ENCODE measurements at places on chromosomes 3 and 15.

GRCh38 chr3:170632780-170633179 is 46.9 kb upstream of the SLC7A14 start:
- DNase-seq = no peak

GRCh38 chr3:150970665-150971324 is 1.7 kb downstream of the CLRN1 start:
- DNase-seq = no peak

DNA sequence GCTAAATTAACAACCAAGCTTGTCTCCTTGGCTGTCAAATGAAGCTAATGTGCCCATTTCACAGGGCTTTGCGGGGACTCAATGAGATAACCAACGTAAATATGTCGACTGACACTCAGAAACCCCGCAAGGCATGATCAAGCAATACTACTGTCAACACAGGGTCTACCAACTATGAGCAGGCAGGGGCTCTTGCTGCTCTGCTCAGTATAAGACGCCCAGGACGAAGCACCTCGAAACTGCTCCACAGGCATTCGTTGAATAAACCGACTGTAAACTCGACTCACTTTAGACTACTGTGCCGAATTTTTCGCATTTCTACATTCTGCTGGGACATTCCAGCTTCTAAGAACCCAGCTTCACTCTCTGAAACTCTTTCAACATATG is 55.0 kb downstream of the FEZF2 start:
- DNase-seq = no peak

DNA sequence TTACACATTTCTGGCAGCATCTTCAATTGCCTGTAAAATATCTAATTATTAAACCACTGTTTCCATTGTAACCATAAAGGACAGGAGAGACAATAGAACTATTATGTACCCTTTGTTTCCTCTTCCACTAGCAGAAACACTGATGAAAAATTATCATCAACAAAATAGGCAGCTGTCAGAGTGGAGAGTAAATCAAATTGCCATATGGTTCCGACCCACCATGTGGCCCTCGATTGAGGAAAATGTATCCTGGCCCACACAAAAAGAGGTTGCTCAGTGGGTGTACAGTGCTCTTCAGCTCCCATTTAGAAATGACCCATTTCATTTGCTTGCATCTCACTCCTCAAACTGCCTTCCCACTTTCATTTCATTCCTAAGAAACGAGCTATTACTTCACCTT is 570.6 kb upstream of the UBE2E2 start:
- DNase-seq = no peak

- DNase-seq = no peak
Measured at GRCh38 chr3:134381076-134381475, 6.8 kb upstream of the AMOTL2 start.

GRCh38 chr3:43343185-43343584 is 56.8 kb downstream of the SNRK start:
- DNase-seq = no peak

GRCh38 chr3:159796226-159796625 is 192.4 kb upstream of the IL12A start:
- DNase-seq = no peak

- DNase-seq = no peak
Measured at GRCh38 chr3:157816296-157816695, 289.9 kb downstream of the SHOX2 start.

GRCh38 chr15:33654860-33655259 is 313.4 kb upstream of the CHRM5 start:
- DNase-seq = no peak

DNA sequence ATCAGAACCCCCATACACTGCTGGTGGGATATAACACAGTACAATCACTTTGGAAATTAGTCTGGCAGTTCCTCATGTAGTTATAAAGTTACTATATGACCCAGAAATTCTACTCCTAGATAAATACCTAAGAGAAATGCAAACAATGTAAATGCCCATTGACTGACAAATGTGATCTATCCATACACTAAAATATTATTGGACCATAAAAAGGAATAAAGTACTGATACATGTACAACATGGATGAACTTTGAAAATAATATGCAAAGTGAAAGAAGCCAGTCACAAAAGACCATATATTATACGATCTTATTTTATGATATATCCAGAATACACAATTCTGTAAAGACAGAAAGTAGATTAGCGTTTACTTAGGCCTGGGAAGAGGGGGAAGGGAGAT is 7.8 kb downstream of the IMPG2 start:
- no peak for DNase-seq

GRCh38 chr3:120850381-120851295 is 57.4 kb upstream of the STXBP5L start:
- DNase-seq = no peak

- no peak for DNase-seq
Measured at GRCh38 chr15:99212406-99212805, 37.0 kb downstream of the TTC23 start.

GRCh38 chr15:88615303-88616107 is 5.6 kb upstream of the AEN start:
- no peak for DNase-seq

DNA sequence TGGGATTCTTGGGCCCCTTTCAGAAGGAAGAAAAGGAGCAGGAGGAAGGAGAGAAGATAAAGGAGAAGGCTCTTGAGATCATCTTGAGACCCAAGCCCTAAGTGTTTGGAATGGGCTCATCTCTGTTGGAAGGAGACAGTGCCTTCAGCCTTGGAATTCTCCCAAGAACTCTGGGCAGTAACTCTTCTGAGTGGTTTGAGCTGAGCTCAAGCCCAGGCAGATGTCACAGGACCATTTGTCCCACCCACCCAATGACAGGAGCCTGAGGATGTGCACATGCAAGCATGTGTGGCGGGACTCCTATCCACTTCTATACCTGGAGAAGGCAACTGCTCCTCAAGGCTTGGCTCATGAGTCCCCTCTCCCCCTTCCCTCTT is 14.6 kb upstream of the TMEM40 start:
- no peak for DNase-seq

DNA sequence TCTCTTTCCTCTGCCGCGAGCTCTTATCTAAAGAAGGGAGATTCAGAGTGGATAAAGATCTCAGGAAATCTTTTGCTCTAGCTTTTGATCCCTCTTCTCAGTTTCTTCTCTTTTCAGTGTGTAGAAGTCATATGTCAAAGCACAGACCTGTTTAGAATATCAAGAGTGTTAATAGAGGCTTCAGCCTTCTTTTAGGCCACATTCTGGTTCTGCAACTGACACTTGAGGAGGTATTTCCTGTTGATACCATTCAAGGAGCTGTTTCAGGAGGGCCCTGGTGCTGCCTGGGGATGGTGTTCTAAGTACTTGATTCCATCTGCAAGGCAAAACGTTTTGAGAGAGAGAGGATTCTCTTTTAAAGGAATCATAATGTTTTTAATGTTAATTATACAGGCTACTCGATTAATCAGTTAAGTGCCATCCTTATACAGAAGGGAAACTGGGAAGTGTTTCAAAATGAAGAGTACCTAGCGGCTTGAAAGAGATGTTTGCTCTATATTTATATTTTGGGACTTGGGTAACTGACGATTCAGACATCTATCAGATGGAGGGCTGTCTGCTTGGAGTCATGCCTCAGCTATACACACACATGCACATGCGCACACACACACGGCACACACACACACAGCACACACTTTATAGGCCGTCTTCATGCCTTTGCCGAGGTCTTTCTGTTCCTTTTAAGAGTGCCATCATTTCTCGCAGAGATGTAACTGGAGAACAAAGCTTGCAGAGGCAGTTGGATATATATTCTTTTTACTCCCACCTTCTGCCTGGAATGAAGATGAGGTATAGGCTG is 313.9 kb downstream of the PTPRG start:
- no peak for DNase-seq

- no peak for DNase-seq
Measured at GRCh38 chr3:70393881-70394612, 81.6 kb upstream of the MDFIC2 start.

- no peak for DNase-seq
Measured at GRCh38 chr15:41965441-41966413, 6.6 kb downstream of the EHD4 start.

- no peak for DNase-seq
Measured at GRCh38 chr15:75945953-75946352, 42.3 kb downstream of the FBXO22 start.

All from activated effector memory CD4-positive, alpha-beta T cell treated with Interleukin-2 at 50 U/mL for 16 hours (primary cell).